Kidney epithelial cell (primary cell): ENCODE measurements at places on chromosomes 6 and 20. TPM values are rescaled to one million over a fixed set of nuclear protein-coding genes. Genes with fewer than 3 reads are reported as not detected.

GRCh38 chr20:62381202-62381797 lies 5.6 kb upstream of the RPS21 start:
- no peak for DNase-seq

GRCh38 chr20:61733891-61734732 lies 331.6 kb downstream of the TAF4 start:
- DNase-seq: no peak

DNA sequence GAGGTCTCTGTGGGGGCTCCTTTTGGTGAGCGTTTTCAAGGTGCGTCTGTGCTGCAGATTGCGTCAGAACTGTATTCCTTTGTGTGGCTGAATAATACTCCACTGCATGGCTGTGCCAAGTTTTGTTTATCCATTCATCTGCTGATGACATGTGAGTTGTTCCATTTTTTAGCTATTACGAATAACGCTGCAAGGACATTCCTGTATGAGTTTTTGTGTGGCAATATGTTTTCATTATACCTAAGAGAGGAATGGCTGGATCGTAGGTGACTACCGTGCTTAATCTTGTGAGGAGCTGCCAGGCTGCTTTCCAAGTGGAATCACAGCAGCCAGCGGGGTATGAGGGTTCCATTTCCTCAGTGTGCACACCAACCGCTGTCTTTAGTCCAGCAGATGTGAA lies 1.1 kb upstream of the DACT2 start:
- no peak for DNase-seq

- no peak for DNase-seq
Observed at GRCh38 chr6:91166271-91167046, 579.6 kb upstream of the MAP3K7 start.

DNA sequence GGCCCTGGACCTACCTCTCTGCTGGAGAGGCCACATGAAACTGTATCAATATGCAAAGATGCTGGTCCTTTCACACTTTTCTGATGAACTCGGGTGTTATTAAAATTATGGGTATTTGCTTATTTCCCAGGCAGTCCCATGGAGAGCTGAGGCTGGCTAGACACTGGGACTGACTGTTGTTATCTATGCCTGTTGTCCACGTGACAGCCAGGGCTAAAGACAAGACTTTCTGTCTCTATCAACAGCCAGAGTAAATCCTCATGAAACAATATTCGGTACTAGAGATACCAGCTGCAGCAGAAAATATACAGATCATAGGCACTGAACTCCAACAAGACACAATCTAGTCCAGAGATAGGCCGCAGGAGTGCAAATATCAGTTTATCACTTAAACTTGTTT lies 236.4 kb downstream of the FOXA2 start:
- DNase-seq: no peak

DNA sequence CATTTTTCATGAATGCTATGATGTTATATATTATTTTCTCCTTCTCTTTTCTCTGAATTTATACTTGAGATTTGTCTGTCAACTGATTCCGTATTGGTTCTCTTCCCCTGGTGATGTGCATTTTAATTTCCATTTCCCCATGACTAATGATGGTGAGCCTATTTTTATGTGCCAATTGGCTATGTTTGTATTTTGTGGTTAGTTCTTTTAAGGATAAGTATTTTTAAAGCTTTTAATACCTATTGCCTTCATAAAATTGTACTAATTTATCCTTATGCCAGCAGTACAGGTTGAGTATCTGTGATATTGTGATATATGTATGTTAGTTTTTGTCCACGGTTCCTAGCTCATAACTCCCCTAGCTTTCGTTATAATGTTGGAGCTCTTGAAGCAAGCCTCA lies 2.8 kb downstream of the POLH start:
- no peak for DNase-seq

DNA sequence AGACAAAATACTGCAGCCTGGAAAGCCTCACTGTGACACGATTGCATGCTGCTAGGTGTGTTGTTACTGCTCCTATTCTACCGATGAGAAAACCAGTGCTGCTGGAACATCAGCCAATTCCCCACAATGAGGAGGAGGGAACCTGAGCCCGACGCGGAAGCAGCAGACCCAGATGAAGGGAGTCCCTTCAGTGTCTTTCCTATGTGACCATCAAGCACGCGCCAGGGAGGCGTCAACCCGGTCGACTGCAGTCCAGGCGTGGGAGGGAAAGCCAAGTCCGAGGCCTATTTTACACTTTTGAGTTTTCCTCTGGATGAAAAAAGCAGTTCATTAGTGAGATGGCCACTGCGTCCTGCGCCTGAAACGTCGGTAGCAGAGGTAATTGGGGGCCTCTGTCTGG lies 63.3 kb downstream of the STK35 start:
- DNase-seq: no peak

DNA sequence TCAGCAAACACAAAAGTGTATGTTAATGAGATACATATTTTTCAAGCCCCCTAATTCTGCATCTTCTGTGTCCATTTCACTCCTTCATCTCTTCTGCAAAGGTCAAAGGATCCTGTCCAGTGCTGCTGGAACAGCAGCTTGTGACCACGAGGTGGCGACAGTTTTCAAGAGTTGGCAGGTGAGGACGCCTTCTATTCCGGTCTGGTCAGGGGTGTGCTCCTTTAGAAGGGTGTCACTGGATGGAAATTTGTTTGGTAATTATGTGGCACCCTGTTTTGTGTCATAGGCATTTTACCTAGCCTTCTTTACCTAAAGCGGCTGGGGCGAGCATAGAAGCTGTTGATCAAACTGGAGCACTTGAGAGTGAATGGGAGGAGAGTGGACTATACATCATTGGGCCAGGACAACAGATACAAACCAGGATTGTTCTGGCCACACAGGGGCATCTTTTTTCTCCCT lies 32.9 kb upstream of the ERVFRD-1 start:
- DNase-seq: no peak

DNA sequence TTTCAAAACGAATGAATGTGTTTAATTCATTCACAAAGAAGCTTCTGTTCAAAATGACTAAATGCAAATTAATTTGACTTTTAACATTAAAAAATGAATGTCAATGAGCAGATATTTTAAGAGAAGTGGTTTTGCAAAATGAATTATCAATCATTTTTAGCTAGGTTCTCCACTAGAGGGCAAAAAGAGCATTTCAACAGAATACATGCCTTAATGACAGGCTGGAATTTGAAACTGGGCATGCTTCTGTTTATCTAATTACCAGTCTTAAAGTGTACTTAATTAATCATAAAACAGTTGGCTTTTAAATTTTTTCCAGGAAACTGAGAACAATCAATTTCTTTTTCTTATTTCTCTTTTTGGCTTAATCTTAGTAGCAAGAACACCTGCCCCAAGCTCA lies 63.8 kb upstream of the TINAG start:
- DNase-seq: no peak

DNA sequence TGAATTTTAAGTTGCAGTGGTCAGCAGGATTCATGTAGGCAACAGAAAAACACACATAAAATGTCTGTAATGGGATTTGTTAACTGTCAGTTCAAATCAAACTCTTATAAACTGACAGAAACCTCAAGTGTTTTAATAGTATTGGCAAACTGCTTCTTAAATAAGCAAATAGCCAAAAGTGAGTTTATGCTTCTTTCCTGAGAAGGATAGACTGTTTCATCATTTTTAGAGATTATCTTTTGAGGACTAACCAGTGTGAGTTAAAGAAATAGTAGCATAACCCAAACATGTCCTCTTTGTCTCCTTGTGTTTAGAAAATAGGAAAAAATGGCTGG lies 68.0 kb downstream of the AIG1 start:
- DNase-seq: no peak

- DNase-seq: no peak
Observed at GRCh38 chr6:6880745-6881437, 226.9 kb upstream of the RREB1 start.

DNA sequence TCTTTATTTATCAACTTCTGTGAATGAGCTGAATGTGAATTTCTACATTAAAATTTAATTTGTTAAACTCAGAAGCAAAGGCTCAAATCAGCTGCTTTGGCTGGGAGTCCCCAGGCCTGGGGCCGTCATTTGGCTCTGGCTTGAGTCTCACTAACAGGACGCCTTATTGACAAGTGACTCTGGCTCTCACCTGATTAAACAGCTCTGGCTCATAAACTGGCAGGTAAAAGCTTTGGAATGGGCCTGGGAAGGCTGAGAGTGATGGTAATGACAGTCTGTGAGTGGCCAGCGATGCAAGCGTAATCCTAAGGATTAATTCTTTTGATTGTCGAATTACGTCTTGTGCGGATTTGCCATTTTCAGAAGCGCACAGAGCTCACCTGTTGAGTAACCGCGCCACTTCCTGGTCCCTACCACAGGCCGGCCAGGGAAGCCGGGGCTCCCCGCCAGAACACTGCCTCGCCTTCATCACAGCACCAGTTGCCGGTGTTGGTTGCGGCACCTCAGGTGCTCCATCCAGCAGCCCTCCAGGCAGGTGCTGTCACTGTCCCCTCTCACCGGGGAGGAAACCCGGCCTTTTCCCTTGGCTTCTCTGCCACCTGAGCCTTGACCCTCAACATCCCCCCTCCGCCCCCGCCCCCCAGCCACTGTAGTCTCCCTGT lies 110.7 kb downstream of the ZDHHC14 start:
- no peak for DNase-seq

DNA sequence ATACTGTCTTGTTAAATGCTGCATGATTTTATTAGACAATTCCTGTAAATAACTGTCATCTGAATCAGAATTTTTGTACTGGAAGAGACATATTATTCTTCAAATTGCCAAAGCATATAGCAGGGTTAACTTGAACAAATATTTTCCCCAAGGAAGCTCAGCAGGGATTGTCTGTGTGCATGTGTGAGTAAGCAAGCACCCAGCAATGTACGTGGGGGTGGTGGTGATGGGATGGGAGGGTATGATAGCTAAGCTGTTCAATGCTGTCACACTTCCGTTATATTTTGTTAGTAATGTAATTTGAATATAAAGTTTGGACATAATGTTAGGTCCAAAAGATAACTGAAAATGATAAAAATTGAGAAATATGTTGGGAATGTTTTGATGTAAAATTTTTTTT lies 118.1 kb downstream of the MYB start:
- DNase-seq: no peak

- DNase-seq: no peak
Observed at GRCh38 chr20:36919715-36920333, 31.7 kb downstream of the SAMHD1 start.

DNA sequence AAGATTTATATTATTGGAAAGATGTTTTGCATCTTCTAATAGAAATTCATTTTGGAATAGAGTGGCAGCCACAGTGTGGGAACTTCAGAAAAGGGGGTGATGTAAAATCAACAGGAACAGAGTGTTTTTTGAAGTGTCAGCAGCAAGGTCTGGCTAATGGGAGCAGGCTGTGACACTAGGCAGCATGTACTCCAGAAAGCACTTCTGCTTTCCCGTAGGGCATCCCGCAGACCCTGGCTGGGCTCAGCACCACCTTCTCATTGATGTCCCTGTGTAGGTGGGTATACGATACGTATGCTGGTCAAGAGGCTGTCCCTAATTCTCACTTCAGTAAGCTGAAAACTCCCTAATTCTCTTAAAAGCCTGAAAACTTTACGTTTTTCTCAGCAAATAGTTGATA lies 74.7 kb downstream of the EYA4 start:
- no peak for DNase-seq

UTRN gene
- 37.9 and 69.1 TPM in 2 replicates for total RNA-seq

ZNF165 gene
- total RNA-seq: 15.4 and 16.8 TPM in 2 replicates

PTK7 gene
- total RNA-seq: 169 and 170 TPM in 2 replicates

NKX2-4 gene
- not detected in 2 replicates for total RNA-seq

KIF13A gene
- 23.3 and 30.9 TPM in 2 replicates for total RNA-seq

SPATA2 gene
- 3.9 and 5.1 TPM in 2 replicates for total RNA-seq
